ENCODE measurements at places on chromosomes 6 and 20. TPM values are rescaled to one million over a fixed set of nuclear protein-coding genes. Genes with fewer than 3 reads are reported as not detected.
A peak's percentile ranks its signal among the peaks of the same experiment; 100 is the strongest.

DNA sequence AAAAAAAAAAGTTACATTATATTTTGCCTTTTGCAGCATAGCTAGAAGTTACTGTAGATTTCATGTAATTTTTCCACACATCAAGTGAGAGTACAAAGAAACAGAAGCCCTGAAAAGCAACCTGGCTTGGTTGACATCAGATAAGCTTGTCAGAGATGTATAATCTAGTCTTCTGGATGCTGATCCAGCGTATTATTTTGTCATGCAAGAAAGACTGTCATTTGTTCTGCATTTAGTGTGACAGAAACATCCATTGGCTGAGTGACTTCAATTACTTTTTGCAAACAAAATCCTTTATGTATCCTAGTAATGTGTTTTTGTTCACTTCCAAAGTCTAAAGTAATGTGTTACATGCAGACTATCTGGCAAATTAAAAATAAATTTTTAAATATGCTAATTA is 75.3 kb downstream of the FAM83B start:
- H3K27ac ChIP-seq: no peak overlapping the region
- no peaks in the 10 kb centered on the region for H3K4me1 ChIP-seq
- H3K4me3 ChIP-seq: no peak overlapping the region
- H3K36me3 ChIP-seq: no peaks in the 10 kb centered on the region
- DNase-seq: no peak

DNA sequence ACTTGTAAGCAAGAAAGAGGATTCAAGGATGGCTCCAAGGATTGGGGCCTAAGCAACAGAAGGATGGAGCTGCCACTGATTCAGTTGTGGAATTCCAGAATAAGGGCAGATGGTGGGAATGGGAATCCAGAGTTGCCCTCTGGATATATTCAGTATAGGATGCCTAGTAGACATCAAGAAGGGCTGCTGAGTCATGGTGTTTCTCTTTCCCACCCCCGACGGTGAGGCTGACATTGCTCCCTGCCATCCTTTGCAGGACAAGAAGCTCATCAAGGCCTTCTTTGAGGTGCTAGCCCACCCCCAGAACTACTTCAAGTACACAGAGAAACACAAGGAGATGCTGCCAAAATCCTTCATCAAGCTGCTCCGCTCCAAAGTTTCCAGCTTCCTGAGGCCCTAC is 11.2 kb upstream of the ZNF76 start:
- no peak overlapping the region for H3K4me3 ChIP-seq
- H3K36me3 ChIP-seq: peaks cover 87% of the 10 kb centered on the region
- H3K27me3 ChIP-seq: no peaks in the 10 kb centered on the region
- no peak for DNase-seq
- H3K4me1 ChIP-seq: no peaks in the 10 kb centered on the region

DNA sequence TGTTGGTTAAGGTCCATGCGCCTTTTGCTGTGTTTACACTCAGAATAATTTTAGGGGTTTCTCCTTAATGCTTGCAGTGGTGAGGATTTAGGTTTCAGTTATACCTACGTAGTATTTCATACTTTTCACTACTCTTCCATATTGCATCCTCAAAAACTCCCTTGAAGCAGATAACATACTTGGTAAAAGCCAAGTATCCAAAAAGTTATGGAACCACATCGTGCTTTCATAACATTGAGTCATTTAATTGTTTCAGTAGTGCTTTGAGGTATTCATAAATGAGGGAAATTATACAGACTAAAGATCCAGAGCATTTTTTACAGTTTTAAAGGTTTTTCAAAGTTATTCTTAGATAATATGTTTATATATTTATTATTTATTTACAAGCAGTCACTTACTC is 4.0 kb upstream of the ATXN1 start:
- DNase-seq: no peak
- H3K36me3 ChIP-seq: no peaks in the 10 kb centered on the region
- peaks cover 69% of the 10 kb centered on the region for H3K4me1 ChIP-seq
- no peaks in the 10 kb centered on the region for H3K27me3 ChIP-seq
- H3K27ac ChIP-seq: peak overlapping the region; percentile 86
- H3K4me3 ChIP-seq: no peak overlapping the region

MOCS1 gene
- 25.3 TPM for total RNA-seq

- no peak for DNase-seq
- H3K36me3 ChIP-seq: no peaks in the 10 kb centered on the region
- H3K27me3 ChIP-seq: no peaks in the 10 kb centered on the region
- H3K27ac ChIP-seq: no peak overlapping the region
These were observed 76.0 kb upstream of the SHLD1 start for GRCh38 chr20:5674176-5674660.

DNA sequence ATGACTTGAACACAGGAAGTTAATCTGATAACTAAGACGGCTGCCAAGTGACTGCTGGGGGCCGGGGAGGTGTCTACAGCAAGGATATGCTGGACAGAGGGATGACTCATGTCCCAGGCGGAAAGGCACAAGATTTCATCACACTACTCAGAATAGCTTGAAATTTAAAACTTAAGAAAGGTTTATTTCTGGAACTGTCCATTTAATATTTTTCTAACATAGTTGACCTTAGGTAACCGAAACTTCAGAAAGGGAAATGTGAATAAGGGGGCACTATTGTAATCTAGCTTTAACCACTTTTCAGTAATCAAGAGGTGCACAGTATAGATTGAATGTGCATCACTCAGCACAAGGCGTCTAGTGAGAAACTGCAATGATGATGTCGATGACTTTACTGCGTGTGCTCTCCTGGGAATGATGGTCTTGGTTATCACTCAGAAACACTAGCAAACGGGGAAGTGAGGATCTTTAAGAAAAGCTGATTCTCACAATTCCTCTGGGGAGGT is 171.5 kb downstream of the QKI start:
- H3K36me3 ChIP-seq: no peaks in the 10 kb centered on the region
- H3K27ac ChIP-seq: peak overlapping the region; percentile 57
- no peaks in the 10 kb centered on the region for H3K27me3 ChIP-seq

GRCh38 chr20:41034239-41034638 is 5.6 kb downstream of the TOP1 start:
- DNase-seq: no peak
- peaks cover 32% of the 10 kb centered on the region for H3K4me1 ChIP-seq
- H3K27ac ChIP-seq: no peak overlapping the region
- H3K4me3 ChIP-seq: no peak overlapping the region
- no peaks in the 10 kb centered on the region for H3K36me3 ChIP-seq
- no peaks in the 10 kb centered on the region for H3K27me3 ChIP-seq

DNA sequence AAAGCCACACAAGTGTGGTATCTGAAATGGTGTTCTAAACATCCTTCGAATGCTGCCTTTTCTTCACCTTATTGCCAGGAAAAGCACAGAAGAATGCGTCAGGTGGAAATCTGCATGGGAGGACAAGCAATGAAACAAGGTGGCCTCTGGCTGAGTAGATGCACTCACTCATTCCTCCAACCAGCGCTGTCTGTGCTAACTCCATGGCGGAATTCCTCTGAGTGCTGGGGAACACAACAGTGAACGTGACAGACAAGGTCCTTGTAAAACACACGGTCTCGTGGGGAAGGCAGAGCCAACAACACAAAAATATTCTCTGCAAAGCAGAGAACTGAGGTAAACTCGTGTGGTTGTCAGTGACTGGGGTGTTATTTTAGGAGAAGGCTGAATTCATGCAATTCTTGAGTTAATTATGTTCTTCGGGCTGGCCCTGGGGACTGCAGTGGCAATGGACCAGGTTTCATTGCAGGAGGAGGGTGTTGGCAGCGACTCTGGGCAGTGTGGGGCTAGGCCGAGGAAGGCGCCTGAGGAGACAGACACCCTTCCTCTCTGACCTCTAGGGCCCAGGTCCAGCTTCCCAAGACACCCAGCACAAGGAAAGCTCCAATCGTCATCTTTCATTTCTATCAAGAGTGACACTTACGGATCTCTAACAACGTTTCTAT is 339.7 kb downstream of the PRKN start:
- no peak overlapping the region for H3K4me3 ChIP-seq
- H3K4me1 ChIP-seq: no peaks in the 10 kb centered on the region
- H3K36me3 ChIP-seq: no peaks in the 10 kb centered on the region
- H3K27ac ChIP-seq: no peak overlapping the region
- DNase-seq: no peak

- no peak overlapping the region for H3K27ac ChIP-seq
- H3K27me3 ChIP-seq: peaks cover 6% of the 10 kb centered on the region
- no peaks in the 10 kb centered on the region for H3K36me3 ChIP-seq
- H3K4me3 ChIP-seq: no peak overlapping the region
- no peak for DNase-seq
- H3K4me1 ChIP-seq: no peaks in the 10 kb centered on the region
These were observed 84.5 kb downstream of the DNAH8 start for GRCh38 chr6:38799529-38800184.

EYA2 gene
- 17.7 TPM for total RNA-seq

DNA sequence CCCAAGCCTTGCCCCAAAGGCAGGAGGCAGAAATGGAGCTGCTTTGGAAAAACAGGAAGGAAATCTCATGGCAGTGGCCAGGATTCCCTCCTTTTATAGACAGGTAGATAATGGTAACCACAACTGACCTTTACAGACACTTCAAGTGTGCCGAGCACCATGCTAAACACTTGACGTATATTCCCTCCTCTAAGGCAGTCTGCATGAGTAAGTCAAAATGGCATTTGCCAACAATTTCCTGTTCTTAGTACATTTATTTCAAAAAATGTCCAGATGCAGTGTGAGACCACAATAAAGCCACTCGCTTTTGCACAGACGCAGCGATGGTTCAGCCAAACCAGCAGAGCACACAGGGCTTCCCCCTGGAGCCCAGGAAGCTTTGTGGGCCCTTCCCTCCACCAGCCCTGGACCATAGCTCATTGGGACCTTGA is 16.5 kb upstream of the GPR6 start:
- H3K27me3 ChIP-seq: no peaks in the 10 kb centered on the region
- H3K4me3 ChIP-seq: no peak overlapping the region
- no peaks in the 10 kb centered on the region for H3K4me1 ChIP-seq
- no peak overlapping the region for H3K27ac ChIP-seq
- no peaks in the 10 kb centered on the region for H3K36me3 ChIP-seq

GRM1 gene
- under 0.01 TPM for total RNA-seq

DNA sequence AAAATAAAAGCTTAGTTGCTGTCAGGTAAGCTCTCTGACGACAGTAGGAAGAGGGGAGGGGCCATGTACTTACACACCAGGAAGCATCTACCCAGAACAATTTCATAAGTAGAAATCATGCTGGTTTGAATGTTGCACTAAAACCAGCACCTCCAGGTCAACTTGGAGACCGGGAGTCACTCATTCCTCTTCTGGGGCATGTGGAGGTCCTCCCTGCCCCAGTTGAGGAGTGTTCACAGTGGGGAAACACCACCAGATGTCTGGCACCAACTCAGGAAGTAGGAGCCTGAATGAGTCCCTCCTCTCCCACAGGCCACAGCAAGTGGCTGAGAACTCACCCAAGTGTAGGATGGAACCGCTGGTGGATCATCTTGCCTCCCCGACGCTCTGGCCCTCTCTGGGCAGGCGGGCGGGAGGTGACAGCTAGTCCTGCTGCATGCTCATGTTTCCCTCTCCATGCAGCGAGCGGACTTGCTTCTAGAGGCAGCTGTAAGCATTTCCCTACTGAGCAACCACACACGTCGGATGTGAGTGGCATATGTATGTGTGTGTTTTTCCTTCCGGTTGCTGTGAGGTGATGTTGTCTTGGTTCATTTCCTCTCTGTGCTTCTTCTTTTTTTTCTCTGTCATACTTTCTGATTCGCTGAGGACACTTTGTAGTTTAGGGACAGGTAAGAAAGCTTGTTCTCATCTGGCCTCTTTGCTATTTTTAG is 149.5 kb upstream of the NEDD9 start:
- no peaks in the 10 kb centered on the region for H3K36me3 ChIP-seq
- H3K4me3 ChIP-seq: no peak overlapping the region
- no peak for DNase-seq
- no peaks in the 10 kb centered on the region for H3K4me1 ChIP-seq

DNA sequence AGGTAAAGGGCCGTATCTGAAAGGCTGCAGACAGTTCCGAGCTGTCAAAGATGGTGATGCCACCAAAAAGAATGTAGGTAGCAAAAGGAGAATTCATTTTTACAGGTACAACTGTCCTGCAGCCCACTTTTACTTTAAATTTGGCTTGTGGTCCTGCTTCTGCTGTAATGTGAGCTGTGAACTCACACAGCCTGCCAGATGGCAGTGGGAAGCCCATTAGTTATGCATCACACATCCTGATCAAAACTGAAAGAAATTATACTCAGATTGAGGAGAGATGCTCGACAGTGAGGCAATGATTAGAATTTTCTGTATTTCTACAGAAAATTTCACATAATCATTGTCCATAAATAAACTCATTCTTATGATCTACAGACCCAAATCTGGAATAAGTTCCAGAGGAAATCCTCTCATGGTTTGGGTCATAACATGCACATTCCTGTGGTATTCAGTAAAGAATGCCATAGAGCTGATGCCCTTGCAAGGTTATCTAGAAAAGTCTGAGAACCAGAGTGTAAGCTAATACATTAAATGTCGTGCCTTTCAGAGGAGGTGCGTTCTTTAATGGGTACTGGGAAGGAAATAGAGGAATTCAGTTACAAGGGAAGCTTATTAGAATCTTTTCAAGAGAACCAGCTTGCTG is 23.9 kb upstream of the E2F3 start:
- H3K27ac ChIP-seq: no peak overlapping the region
- no peaks in the 10 kb centered on the region for H3K36me3 ChIP-seq
- H3K27me3 ChIP-seq: no peaks in the 10 kb centered on the region
- DNase-seq: peak; percentile 55
- peaks cover 4% of the 10 kb centered on the region for H3K4me1 ChIP-seq
- H3K4me3 ChIP-seq: no peak overlapping the region

- peak; percentile 87 for DNase-seq
- H3K4me1 ChIP-seq: no peaks in the 10 kb centered on the region
- H3K36me3 ChIP-seq: no peaks in the 10 kb centered on the region
- no peak overlapping the region for H3K27ac ChIP-seq
- no peak overlapping the region for H3K4me3 ChIP-seq
These were observed 3.3 kb downstream of the NPBWR2 start for GRCh38 chr20:64103871-64104666.

DNA sequence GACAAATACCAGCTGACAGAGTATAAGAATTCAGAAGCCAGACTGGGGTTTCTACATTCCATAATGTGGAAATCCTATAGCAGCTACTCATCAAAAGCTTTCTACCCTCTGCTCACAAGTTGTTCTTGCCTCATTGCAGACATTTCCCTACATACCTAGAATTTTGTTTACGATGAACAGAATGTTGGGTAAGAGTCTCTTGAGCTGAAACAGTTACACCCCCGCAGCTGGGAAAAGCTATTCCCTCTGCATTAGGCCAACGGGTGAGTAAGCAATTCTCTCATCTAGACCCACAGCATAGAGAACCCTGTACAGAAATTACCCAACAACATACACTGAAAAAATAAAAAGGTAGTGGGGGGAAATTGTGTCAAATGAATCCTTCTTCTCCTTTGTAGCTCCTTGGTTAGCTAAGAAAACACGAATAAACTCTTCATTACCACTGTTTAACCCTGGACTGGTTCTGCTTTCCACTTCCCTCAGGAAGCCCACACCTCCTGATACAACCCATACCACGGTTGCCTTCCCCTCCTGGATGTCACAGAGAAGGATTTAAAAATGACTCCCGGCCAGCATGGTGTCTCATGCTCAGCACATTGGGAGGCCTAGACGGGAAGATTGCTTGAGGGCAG is 215.0 kb upstream of the SHLD1 start:
- H3K27me3 ChIP-seq: no peaks in the 10 kb centered on the region
- peak overlapping the region; percentile 78 for H3K27ac ChIP-seq
- peak; percentile 87 for DNase-seq
- H3K4me3 ChIP-seq: no peak overlapping the region
